ENCODE measurements at places on chromosomes 16 and 17. TPM values are rescaled to one million over a fixed set of nuclear protein-coding genes. Genes with fewer than 3 reads are reported as not detected.
A peak's percentile ranks its signal among the peaks of the same experiment; 100 is the strongest.

DNA sequence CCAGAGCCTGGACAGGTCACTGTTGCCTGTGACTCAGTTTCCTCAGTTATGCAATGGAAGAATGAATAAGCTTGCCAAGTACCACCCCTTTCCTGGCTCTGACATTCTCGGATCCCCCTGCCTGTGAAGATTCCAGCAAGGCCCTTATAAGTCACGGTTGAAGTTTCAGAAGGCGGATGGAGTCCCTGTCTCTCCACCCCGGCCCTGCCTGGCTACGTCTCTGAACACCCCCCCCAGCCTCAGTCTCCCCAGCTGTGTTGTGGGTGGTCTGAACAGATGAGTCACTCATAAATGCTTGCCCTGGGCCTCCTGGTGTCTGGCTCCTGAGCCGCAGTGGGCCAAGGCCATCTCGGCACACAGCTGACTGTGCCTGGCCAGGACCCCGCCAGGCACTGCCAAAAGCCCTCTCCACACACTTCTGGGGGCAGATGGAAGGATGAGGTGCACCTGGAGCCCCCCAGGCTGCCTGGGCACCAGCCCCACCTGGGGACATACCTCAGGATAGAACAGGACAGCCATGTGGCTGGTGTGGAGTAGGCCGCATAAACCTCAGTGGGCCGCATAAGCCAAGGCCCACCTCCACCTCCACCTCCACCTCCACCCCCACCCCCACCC is 15.4 kb downstream of the VASN start:
- no peak for DNase-seq

GRCh38 chr16:68629351-68629910 is 15.7 kb upstream of the CDH3 start:
- no peak for DNase-seq

- DNase-seq: no peak
Observed at GRCh38 chr16:27407133-27407532, 5.2 kb downstream of the IL21R start.

DNA sequence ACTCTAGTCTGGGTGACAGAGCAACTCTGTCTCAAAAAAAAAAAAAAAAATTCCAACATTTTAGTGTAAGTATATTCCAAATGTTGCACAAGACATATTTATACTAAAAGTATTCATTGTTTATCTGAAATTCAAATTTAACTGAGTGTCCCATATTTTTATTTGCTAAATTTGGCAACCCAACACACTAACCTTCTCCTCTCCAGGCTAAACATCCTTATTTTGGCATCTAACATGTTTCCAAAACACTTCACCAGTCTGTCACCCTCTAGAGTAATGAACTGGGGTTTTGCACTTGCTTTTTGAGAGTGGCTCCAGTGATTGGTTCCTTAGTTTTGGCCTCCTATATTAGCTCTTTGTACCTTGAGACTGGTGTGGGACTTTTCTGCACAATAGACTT is 243.4 kb upstream of the SALL1 start:
- DNase-seq: no peak

DNA sequence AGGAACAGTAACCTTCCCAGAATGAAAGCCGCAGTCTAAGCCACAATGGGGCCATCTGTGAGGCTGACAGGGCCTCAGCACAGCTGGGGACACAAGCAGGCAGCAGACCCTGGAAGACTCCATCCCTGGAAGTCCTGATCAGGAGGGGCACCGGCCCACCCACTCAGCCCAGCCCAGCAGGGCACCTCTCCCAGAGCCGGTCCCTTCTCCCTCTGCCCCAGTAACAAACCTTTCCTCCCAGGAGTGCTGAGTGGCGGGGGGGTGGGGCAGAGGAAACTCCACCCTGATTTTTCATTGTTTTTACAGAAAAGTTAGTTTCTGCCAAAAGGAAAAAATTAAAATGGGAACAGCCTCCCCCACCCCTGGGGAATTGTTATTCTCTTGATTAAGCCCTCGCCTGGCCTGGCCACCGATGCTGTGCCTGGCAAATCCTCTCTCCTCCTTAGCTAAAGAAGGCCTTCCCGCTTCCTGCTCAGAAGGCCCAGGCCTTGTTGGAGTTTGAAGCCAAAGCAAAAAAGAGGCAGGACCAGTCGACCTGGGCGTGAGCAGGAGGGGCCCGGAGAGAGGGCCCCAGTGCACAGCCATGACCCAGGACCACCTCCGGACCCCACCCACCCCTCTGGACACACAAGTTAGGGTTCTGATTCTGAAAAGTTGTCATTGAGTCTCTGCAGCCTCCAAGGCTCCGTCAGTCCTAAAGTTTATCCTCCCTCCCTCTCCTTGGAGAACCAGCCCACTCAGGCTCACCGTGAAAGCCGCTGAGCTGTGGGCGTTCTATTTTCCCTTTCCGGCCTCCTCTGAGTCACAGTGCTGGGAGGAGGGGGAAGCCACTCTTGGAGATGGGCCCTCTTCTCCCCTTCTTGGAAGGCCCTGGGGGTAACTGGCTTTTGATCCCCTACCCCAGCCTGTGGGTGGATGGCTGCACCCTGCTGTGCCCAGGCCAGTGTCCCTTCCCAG is 128.4 kb upstream of the TNRC6C start:
- DNase-seq: no peak

- no peak for DNase-seq
Observed at GRCh38 chr17:4720787-4721186, 10.4 kb downstream of the ARRB2 start.

- peak; percentile 1 for DNase-seq
Observed at GRCh38 chr16:64626776-64627175, 495.1 kb downstream of the CDH11 start.

ZSCAN10 gene
- 0.78 TPM for total RNA-seq

TMIGD1 gene
- not detected for total RNA-seq
